ENCODE measurements at places on chromosomes 2 and 18.
A peak's percentile ranks its signal among the peaks of the same experiment; 100 is the strongest.

- DNase-seq, result no peak
These were observed 17.5 kb downstream of the FTCDNL1 start for GRCh38 chr2:199833525-199833924.

DNA sequence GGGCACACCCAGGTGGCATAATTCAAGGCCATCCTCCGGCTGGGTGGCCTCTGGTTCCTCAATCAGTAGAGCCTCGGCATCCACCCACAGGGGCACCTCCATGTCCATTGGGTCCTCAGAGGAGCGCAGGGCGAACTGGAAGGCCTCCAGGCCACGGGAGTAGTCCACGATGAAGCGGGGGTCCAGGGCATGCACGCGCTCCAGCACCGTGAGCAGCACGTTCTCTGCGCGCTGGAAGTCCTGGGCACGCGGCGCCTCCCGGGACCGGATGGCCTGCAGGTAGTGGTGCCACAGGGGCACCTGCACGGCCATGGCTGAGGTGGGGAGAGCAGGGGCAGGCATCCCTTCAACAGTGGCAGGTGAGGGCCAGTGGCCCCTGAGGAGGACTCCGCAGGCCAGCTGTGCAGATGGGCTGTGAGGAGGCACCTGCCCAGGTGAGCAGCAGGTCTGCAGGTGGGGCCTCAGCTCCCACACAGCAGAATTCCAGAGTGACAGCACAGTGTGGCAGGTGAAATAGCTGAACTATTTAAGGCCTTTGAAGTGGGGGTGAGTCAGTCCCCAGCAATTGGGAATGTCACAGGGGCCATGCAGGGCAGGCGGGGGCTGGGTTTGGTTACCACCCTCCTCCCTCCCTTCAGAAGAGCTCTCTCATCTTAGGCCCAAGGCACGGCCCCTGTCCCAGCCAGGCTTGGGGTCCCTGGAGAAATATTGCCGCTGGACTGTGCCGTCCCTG, at the start of gene MAB21L4:
Gene MAB21L4, minus strand, starts transcription at position 501 of the 733 bp plus-strand sequence. Its CDS starts 159 bp downstream, at position 342.
- DNase-seq, result no peak

GRCh38 chr2:128793404-128793803, 474.7 kb upstream of the HS6ST1 start:
- no peak for DNase-seq

DNA sequence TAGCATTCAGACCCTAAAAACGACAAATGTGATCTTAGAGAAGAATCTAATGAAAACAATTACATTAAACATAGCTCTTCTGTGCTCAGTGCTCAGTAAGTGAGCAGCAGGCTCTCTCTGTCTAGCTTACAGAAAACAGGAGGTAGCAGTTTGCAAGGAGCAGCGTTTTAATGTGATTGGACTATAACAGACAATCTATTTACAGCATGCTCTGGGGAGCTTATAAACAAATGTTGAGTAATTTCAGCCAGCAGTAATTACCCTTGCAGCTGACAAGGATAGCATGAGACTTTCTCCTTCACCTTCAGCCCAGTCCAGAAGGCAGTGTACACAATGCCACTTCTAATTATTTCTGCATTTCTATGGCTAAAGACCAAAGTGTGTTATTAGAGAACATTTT, 270.4 kb downstream of the FIGN start:
- DNase-seq, result no peak

- DNase-seq, result no peak
These were observed 285.0 kb upstream of the KCNH7 start for GRCh38 chr2:163123526-163123925.

DNA sequence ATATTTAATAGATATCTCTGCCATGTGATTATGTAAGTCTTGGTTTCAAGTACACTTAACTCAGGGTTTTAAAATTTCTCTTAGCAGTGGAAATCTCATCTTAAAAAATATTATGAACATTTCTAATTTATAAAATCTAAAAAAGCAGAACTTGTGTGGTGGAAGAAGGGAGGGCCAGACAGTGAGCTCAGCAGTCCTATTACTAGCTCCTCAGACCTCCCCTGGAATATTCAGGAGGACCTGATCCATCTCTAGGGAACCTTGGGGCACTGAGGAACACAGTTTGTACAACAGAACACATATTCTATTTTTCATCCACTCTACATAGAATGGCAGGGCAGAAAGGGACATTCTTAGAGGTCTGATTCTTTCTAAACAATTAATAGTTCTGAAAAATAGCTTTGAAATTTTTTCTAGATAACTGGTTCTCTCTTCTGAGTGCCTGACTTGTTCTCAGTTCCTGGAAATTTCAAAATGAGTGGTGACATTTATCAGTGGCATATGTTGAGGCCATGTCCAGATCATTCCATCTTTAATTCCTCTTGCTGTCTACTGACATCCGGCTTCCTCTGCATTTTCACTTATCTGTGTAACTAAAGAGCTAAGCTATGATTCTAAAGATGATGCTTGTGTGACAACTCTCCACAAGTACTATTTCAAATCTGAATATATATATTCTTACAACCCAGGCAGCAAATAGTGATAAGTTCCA, 8.2 kb upstream of the MAP4K4 start:
- no peak for DNase-seq

GRCh38 chr2:102155703-102156515, 13.4 kb downstream of the IL1R1 start:
- DNase-seq, result no peak

- no peak for DNase-seq
These were observed 3.7 kb upstream of the SPEG start for GRCh38 chr2:219430633-219431615.

DNA sequence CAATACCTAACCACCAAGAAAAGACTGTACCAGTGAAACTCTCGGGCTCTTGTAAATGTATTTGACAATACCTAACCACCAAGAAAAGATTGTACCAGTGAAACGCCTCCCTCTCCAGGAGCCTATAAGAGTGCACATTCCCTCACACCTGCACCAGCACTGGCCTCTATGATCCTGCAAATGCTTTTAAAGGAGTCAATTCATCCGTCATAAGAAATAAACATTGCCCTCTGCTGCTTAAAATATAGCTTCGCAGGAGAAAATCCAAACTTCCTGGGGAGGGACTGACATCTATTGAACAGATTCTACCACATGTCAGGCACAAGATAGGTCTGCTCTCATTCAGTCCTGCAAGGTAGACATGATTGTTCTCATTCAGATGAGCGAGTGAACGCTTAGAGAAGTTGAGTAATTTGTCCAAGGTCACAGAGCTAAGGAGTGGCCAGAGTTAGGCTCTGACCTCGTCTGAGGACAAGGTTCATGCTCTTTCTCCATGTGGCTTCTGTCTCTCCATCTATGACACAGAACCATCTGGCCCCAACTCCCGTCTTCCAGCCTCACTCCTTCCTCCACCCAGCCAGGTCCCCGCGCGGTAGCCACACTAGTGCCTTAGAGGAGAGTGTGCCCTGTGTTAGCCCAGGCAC, 38.7 kb downstream of the MCFD2 start:
- DNase-seq, result peak; percentile 48

DNA sequence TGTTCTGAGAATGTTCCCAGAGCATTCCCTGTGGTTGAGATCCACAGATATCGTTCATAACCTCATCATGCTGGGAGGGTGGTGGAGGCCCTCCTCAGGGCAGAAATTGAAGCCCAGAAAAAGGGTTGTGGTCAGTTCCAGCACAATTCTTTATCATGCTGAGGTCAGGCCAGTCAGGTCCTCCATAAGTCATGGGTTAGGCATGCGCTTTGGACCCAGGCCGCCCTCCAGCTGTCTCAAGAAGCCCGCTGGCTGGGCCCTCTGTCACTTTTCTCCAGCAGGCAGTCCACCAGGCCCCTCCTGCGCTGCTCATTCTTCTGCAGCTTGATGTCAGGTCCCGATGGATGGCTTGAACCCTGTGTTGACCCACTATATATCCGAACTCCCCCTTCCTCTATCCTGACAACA, 151.1 kb upstream of the NT5C1B start:
- DNase-seq, result no peak

DNA sequence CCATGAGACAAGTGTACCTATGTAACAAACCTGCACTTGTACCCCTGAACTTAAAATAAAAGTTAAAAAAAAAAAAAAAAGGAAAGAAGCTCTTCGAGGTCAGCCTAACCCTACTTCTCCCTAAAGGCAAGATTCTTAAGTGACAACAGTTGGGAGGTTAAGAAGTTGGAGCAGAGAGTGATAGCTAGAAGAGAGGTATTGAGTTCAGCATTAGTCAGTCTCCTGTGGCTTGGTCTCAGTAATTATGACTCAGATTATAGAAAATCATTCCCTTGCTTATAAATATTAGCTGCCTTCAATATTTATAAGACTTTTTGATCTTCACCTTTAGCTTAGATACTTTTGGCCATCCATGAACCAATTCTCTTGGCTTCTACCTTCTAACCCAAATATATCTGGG, 926.8 kb upstream of the SLC39A10 start:
- DNase-seq, result no peak

GRCh38 chr2:152762202-152762601, 43.8 kb downstream of the ARL6IP6 start:
- no peak for DNase-seq

DNA sequence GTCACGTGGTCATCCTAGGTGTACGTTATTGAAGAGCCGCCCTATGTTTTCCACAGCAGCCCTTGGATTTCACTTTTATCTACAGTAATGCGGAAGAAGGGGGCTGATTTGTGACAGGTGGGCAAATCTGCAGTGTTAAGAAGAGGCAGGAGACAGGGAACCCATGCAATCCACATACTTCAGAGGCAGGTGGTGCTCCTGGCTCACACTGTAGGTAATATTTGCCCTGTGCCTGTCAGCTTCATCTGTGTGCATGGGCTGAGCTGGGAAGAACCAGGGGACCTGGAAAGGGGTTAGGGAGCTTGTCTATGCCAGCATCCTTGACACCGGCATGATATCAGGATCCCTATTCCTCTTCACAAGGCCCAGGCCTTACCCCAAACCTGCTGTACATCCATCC, 183.9 kb downstream of the SH3RF3 start:
- no peak for DNase-seq

DNA sequence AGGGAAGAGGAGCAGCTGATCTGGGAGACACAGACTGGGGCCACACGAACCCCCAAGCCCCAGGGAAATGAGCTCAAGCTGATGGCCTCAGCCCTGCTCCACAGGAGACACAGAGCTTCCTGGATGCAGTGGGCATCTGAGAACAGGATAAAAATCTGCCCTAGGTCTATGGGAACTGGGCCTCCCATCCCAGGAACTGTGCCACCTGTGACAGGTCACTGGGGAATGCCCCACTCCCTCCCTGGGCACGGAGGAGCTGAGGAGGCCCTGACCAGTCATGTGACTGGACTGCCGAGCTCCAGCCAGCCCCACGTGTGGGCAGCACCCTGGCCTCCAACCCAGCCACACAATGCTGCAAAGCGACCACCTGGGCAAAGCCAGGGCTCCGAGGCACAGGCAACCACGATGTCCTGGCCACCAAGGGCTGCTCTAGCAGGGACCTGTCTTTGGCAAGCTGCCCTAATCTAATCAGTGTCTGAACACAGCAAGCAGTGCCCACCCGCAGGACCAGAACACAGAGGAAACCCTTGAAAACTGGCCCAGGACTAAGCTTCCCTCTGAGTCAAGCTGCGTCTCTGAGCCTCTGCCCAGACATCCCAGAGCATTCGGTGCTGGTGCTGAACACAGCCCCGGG, 57.8 kb upstream of the ID2 start:
- DNase-seq, result no peak

- DNase-seq, result no peak
These were observed 2.6 kb downstream of the TET3 start for GRCh38 chr2:73987109-73987947.

DNA sequence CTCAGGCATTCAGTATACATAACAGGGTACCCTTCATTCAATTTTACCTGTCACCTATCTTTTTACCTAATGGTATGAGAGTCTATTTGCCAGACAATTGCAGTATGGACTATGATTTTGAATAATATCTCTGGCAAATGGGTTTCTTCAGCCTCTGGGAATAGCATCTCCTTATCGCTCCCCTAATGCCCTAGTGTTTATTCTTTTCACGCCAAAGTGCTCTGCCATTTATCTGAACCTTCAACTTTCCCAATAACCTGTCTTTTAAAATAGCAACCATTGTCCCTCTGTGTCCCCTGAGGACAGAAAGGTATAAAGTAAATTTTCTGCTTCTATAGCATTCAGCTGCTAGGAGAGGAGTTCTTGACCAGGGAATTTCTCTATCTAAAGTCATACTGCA, 45.0 kb upstream of the FSHR start:
- no peak for DNase-seq

- DNase-seq, result no peak
These were observed 32.9 kb upstream of the SPTBN1 start for GRCh38 chr2:54423213-54423612.

GRCh38 chr2:225471039-225471438, 71.5 kb downstream of the NYAP2 start:
- no peak for DNase-seq

GRCh38 chr2:121326628-121327027, 41.6 kb upstream of the TFCP2L1 start:
- DNase-seq, result no peak

DNA sequence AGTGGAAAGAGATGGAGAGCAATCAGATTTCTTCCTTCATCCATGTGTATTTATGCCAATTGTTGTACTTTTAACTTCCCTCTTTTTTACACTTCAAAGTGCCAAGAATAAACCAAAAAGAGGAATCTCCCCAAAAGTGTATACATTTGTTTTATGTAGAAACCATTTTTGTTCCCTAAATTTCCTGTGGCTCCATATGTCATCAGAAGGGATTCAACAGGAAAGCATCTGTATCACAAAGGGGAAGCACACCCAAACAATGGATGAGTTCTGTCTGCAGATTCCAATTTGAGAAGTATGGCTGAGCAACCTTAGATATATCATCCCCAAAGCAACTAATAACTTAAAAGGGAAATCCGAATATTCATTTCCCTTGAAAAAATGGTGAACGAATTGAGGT, 275.0 kb downstream of the MREG start:
- DNase-seq, result no peak

DNA sequence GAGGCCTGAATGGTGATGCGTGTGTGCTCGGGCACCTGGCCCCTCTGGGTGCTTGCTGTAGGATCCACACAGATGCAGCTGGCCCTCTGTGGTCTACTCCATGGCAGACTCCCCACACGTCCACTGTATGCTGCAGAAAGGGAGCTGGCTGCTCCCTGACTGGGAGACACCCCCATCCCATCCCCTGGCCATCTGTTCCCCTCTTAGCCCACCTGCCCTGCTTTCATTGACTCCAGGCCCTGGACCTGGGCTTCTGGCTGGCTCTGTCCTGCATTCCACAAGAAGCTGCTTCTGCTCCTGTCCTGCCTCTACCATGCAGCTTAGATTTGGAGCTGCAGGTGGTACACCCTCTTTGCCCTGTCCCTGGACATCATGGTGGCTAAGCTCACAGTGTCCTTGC, 80.1 kb downstream of the FHOD3 start:
- no peak for DNase-seq
